ENCODE measurements at places on chromosomes 4 and X. TPM values are rescaled to one million over a fixed set of nuclear protein-coding genes. Genes with fewer than 3 reads are reported as not detected.

DNA sequence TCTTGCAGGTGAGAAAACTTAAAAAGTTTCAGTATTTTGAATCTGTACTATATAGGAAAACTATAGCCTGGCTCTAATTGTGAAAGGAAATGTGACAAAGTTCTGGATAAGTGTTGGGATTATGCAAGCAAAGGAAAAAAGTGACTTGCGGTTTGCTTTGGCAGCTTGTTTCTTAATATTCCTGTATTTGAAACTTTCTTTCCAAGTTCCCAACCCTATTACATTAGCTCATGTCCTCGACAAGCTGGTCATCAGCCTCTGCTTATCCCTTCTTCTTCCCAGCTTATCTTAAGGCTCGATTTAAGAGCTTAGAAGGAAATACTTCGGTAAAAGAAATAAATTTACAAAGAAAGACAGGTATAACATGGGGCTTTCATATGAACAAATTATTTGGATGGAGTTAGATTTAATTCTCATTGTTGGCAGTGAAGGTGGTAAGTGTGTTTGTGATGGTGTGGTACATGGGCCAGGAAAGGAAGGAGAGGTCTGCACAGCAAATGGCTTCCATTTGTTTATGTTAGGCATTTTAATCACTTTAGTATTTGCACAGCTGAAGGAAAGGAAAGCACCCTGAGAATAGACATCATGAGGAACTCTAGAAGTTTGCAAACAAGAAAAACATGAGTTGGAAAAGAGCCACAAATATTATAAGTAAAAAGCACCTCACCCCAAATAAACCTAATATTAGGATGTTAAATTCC is 5.1 kb upstream of the MYOZ2 start:
- DNase-seq: no peak

MAOB gene
- total RNA-seq: 2.5 TPM

GRCh38 chr4:70816894-70817293 is 22.8 kb downstream of the GRSF1 start:
- DNase-seq: no peak

DNA sequence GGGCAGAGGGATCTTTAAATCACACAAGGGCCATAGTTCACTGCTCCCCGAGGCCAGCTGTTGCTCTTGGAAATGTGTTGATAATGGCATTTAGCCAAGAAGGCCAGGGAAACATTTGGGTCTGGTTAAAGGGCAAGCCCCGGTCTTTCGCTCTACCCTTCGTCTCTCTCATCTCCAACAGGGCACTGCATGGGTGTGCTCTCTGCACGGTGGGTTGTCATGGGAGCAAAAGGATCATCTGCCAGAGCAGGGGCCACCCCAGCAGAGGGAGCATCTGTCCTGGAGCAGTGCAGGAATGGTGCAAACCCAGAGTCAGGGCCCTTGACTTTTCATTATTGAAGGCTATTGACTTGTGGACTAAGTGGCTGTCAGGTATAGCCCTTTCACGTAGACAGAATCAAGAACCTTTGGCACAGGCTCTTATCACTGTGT is 22.7 kb upstream of the PGRMC2 start:
- no peak for DNase-seq
